ENCODE measurements at places on chromosomes 1 and 21.

DNA sequence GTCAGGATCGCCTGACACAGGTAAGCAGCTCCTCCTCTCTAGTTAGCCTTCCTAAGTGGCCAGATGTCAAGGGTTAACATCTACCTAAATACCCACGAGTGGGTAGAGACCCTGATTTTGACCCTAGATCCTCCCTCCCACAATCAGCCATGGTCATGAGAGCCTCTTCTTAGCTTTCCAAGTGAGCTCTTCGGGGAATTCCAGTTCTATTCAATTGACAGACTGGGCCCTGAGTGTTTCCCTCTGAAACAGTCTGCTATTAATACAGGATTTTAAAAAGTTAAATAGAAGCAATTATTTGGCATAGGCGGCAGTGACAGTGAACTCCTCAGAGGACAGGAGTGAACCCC is 28.1 kb downstream of the C2CD2 start:
- DNase-seq: no peak

DNA sequence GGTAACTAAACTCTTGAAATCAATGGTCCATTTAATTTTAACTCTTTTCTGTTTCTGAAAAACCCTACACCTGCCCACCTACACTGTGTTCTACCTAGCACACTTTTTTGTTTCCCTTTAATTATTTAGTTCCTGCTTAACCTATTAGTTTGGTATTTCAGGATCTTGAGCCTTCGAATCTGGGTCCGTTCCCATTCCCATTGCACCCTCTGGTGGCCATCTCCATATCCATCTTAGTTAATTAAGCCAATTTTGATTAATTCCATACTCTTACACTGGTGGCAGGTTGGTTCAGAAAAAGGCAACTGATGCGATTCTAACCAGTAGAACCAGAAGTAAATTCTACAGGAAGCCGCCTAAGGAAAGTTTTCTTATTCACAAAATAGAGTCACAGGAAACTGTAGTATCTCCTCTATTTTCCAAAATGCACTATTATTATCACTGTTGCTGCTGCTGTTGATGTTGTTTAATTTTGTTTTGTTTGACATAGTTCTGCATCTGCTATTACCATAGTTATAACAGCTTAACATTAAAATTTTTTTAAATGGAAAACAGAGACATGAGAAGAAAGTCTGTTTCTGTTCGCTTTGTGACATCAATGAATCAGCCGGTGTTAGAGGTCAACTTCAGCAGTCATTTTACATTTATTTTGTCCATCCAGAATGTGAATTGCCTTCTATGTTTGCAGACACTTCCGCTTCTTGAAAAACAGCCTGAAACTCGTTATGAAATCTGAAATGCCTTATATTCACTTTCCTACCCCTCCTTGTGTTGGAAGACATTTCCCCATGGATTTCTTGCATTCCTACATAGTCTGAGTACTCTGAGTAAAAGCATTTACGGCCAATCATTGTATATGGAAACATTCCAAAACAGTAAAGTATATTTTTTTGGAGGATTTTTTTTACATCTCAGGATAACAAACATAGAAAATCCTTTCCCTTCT is 115.5 kb upstream of the NCAM2 start:
- peak; percentile 92 for DNase-seq

GRCh38 chr1:243233908-243234307 is 21.2 kb downstream of the CEP170 start:
- DNase-seq: peak; percentile 40

DNA sequence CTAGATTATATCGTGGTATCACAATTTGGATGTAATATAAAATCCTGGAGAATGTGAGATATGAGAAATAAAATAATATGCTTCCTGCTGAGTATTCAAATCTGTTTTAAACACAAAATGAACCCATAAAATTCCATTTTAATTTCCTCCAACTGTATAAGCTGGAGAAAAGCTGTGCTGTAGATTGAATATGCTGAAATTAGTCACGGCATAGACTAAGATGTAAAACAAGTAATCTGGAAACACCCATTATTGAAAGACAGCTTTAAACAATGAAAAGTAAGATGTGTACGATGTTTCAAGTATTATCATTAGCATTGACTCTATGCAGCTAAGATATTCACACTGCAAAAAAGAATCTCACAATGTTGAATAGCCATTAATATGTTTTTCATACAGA is 403.4 kb upstream of the BRINP3 start:
- DNase-seq: no peak

- DNase-seq: no peak
Observed at GRCh38 chr1:173093691-173094445, 43.1 kb upstream of the TNFSF18 start.

- no peak for DNase-seq
Observed at GRCh38 chr1:29260531-29260930, 24.2 kb downstream of the PTPRU start.

DNA sequence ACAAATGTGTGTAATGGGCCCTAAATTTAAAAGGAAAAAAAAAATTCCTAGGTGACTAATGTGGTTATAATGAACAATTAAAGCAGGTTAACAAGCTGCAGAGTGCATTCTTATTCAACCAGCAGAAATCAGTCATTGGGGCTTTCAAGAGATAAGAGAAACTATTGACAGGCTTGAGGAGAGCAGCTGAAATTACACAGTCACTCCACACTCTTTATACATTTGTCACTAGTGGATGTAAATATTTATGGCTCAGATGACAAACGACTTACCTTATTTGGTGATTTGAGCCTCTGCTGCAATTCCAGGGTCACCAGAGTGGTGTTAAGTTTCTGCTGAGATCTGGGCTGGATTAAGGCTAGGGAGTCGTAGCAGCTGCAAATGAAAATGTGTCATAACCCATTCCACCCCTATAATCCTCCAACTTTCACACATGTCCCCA is 896.3 kb downstream of the TTLL7 start:
- DNase-seq: peak; percentile 93

DNA sequence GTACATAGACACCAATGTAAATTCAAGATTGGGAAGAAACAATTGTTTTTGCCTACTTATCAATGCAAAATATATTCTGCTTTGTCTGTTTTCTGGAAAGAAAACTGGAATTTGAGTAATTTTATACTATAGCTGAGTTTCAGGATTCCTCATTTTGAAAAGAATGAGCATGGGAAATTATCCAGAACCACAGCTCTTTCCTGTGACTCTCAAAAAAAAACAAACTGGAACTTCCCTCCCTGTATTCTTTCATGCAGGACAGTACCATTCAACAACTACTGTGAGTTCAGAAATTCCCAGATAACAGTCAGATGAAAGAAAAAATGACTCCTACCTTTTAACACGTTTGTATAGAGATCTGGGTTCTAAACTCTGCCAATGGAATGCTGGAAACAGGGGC is 372.4 kb downstream of the TGFB2 start:
- DNase-seq: peak; percentile 73

Data from fibroblast of skin of scalp (primary cell).